ENCODE measurements at places on chromosomes 5 and 9. TPM values are rescaled to one million over a fixed set of nuclear protein-coding genes. Genes with fewer than 3 reads are reported as not detected.

GRCh38 chr9:22039258-22039657, 30.2 kb upstream of the CDKN2B start:
- DNase-seq = no peak

DNA sequence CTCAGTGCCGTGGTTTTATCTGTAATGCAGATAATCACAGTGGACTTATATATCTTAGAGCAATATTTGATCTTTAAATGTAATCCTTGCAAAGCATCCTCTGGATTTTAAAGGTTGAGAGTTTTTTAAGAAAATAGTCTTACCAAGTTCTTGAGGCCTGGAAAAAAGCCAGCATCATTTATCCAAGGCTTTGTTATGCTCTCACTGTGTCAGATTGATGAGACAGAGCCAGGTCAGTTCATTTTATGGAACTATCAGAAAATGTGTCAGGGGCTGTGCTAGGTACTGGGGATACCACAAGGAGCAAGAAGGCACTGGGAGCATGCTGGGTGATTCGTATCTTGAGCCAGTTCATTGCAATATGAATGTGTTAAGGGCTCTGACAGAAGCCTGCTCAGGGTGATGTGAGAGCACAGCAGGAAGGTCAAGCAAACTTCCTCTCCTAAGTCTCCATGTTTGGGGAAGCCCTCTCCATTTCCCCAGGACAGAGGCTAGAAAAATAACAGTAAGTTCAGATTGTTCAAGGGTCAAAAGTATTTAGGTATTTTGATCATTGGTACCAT, 19.7 kb downstream of the C7 start:
- DNase-seq = no peak

- DNase-seq = no peak
These were observed 280.8 kb downstream of the FBXL17 start for GRCh38 chr5:108101130-108101529.

- DNase-seq = no peak
These were observed 1.9 kb downstream of the GPSM1 start for GRCh38 chr9:136329211-136329627.

DNA sequence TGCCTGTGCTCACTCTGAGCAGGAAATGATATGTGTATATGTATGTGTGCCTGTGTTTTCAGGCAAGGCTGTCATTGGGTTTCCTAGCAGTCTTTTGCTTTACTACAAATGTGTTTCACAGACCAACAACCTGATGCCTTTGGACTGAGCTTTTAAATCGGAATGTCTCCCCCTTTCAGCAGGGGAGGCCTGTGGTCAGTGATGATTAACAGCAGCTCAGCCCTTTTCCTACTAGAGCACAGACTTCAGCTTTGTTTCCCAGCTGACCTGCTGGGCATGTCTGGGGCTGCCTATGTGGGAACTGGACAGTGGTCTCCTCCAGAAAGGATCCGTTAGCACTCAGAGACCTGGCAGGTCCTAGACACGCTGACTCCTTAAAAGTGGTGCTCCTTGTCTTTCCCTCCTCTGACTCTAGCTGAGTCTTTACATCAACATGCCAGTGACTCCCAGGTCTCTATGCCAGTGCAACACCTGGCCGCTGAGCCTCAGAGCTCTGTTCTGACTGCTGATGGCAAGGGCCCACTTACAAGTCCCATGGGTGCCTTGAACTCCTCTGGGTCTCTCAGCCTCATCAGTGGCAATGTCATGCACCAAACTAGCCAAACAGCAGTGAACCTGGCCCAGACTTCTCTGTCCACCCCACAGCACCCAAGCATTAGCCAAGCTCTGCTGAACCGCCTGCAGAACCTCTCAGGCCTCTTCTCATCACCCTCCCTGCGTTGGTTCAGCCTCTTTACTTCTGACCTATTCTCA, 7.7 kb downstream of the MACROH2A1 start:
- DNase-seq = no peak

DNA sequence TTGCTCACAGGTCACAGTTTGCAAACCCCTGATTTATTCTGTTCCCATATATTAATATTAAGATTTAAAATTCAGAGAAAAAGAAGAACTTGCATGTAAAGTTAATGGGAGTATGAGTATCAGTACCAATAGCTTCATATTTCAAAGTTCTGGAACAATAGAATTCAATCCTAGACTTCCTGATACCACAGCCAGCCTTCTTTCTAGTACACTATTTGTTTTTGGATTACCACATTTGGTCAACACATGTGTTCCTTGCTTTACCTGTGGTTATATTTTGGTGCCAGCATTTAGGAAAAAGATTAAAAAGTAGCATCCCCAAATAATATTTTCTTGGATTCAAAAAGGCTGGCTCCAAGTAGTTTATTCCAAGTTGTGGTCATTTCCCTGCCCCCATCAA, 49.5 kb downstream of the SPINK5 start:
- no peak for DNase-seq

DNA sequence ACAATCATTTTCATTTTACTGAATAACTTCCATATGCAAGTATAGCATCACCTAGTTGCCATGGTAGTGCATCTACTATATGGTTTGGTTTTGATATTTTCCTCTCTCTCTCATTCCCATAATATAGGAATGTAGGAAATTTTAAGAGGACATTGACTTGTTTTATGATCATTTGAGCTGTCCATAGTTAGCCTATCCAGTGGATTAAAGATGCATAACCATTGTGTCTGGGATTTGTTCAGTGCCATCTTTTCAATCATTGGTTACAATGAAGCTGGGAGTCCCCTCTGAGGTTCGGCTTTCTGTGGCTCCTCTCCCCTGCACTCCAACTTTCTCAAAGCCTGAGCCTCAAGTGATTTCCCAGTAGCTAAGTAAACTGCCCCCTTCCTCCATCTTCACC, 458.5 kb downstream of the RAB3C start:
- no peak for DNase-seq

SKP2 gene
- 63.4 TPM for total RNA-seq

PRDM12 gene
- total RNA-seq = not detected

OMD gene
- total RNA-seq = not detected

PNPLA7 gene
- total RNA-seq = 2.5 TPM

CNTNAP3B gene
- not detected for total RNA-seq

GRCh38 chr5:172713809-172714490, 57.0 kb downstream of the DUSP1 start:
- DNase-seq = no peak

GRCh38 chr5:118592229-118593002, 395.9 kb downstream of the DTWD2 start:
- DNase-seq = no peak
